ENCODE measurements at places on chromosomes 1 and 21.

DNA sequence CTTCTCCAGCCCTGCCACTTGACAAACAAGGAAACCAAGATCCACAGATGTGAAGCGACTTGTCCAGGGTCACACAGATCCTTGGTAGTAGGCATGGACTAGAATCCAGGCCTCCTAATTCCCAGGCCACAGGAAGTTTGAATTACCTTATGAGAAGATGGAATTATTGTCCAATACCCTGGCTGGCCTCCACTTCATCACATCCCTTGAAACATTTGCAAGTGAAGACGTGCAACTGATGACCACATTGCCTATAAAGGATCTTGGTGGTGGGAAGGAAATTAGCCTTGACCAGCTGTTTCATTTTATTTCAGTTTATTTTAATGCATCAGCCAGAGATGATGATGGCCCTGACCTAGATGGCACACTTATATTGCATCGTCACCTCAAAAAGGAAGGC is 165.8 kb upstream of the CAMK1G start:
- no peak for DNase-seq

DNA sequence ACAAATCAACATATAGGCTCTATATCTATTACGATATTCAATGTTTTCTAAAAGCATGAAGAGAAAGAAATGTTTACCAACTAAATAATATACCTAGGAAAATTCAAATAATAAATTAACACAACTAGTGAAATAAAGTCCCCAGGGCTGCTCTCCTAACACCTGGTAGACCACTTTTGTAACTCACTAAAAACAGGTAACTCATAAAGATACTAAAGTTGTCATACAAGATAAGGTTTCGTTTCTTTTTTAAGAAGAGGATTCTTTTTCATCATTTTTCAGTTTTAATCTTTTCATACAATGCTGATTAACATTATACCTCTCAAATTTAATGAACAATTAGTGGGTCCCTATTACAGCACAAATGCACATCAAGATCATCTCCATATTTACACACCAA is 99.0 kb downstream of the ZZZ3 start:
- DNase-seq = no peak

DNA sequence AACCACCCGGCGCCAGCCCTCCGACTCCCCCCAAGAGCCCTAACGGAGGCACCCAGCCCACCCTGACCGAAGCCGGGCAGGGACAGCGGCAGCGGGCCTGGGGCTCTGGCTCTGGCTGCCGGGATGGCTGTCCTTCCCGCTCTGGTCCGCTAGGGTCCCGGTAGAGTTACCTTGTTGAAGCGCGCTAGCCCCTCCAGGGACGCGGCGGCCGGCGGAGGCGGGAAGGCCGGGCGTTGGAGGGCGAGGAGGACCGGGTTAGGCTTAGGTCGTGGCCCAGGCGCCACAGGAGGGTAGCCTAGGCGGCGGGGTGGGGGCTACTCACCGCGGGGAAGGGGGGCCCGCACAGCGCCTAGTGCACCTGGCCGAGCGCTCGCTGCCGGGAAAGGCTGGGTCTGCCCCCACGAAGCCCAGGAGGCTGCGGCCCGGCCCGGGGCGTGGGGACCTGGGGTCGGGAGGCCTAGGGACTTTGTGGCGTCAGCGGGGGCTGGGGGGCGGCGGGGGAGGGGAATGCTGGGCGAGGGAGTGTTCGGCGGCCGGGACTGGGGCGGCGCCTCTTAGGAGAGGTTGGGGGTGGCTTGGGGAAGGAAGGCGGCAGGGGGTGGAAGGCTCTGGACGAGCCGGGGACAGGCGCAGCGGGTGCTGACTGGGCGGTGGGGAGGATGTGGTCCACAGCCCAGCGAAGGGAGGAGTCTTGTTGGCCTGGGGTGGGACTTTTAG is at the start of gene TRIM17:
TSS of gene TRIM17 (minus strand) at position 645 of the 717 bp plus-strand sequence. CDS start 1,789 bp downstream, outside the sequence.
- DNase-seq = no peak

DNA sequence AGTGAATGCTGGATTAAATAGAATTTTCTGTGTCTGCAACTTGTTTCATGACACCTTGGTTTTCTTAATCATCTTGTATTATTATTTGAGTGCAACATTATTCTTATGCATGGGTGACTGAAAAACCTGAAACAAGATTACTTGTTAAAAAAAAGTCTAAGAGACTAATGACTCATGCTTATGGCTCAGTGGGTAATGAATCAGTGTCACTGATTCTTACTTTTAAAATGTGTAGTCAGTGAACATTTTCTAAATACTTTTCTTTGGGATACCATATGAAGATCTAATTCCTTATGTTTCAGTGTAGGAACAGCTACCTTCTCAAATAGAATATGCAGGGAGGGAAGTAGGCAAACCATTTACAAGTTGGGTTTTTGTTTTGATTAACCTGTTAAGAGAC is 65.5 kb downstream of the PRKAA2 start:
- no peak for DNase-seq

All from esophagus squamous epithelium (tissue), 5 donors.